Hematopoietic multipotent progenitor cell treated with erythropoietin and hydrocortisone succinate and interleukin-3 and kit ligand, for 15 days (in vitro differentiated cells): ENCODE measurements at places on chromosomes 12 and 14.

GRCh38 chr12:6784761-6785160, 4.6 kb upstream of the CD4 start:
- DNase-seq, result no peak

- DNase-seq, result no peak
Measured at GRCh38 chr12:121921066-121921465, 2.7 kb downstream of the CFAP251 start.

GRCh38 chr12:6386491-6386890, 2.5 kb downstream of the LTBR start:
- DNase-seq, result no peak

DNA sequence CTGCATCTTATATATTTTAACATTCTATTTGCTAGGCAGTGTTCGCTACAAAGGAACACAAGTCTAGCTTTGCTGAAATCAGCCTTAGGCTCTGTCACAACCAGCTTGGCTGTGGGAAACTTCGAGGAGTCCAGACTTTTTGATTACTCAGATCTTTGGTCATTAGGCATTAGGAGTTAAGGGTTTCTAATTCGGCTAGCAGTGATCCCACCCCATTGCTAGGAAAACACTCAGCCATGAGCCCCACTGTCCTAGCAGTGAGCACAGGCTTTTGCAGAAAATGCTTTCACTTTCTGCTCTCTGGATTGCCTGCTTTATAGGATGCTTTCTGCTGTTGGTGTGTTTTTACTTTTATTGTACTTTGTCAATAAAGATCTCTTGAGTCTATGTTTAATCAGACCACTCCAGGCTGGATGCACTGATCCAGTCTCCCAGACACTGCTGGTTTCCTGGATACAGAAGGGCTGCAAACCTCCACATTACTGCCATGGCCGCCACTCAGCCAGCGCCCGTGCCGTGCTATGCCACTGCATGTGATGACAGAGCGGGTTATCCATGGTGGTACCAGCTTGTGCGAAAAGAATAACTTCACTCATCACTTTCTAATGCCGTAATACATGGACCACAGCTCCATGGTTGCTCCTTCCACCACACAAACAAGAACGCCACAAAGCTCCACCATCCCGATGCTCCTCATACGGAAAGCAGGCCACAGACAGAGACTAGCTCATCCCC, 41.0 kb upstream of the PYGL start:
- no peak for DNase-seq

GRCh38 chr12:125214289-125214688, 149.1 kb downstream of the AACS start:
- no peak for DNase-seq

GRCh38 chr14:20904393-20905029, 13.3 kb downstream of the RNASE3 start:
- DNase-seq, result no peak

DNA sequence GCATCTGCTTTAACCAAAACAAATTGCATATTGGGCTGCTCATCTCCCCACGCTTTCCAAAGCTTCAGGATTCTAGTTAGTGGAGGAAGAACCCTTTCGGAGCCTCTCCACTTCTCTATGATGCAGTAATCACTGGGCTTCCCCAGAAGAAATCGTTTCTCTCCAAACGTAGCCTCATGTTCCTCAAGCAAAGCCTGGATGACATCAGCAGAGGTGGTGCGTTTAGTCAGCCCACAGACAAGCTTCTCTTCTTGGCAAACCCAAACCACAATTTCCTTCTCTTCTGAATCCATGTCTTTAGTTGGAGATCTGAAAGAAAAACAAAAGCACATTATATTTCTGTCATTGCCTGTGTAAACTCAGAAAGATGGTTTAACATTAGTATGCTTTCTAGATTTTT, 30.6 kb downstream of the RASSF9 start:
- no peak for DNase-seq

- DNase-seq, result no peak
Measured at GRCh38 chr12:78398750-78399149, 465.8 kb upstream of the SYT1 start.

GRCh38 chr12:110020956-110021355, 21.7 kb downstream of the ANKRD13A start:
- no peak for DNase-seq

DNA sequence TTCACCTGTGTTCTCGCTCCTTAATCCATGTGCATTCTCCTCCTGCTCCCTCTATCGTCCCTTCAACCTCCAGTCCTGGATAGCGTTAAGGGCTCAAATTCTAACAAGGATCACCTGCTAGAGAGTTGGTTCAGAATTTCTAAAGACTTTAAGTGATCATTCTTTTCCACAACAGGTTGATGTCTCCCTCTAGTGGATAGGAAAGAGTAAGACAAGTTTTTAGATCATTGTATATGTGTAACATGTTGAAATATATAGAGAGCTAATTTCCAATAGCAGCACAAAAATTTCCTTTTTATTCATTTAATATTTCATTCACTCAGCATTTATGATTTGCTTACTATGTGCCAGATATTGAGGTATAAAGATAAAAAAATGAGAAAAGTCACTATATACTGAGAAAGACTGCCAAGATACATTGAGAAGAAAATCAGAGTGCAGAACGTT, 9.3 kb upstream of the ESR2 start:
- peak; percentile 66 for DNase-seq

- DNase-seq, result no peak
Measured at GRCh38 chr12:110742096-110742717, 484 bp downstream of the PPP1CC start.

DNA sequence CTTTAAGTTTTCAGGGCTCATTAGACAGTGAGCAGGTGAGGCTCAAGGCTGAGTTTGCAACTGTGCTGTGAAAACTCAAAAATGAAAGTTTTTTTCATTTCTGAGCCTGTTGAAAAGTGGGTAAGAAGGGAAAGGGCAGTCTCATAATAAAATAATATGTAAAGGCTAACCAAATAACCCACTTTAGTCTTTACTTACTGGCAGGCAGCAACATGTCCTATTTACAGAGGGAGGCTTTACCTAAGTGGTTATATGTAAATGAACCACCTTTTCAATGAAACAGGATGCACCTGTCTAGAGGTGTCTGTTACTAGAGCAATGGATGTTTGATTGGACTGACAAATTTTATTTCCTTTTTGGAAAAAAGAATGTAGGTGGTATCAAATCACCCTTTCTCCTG, 158.0 kb downstream of the ETV6 start:
- DNase-seq, result no peak

DNA sequence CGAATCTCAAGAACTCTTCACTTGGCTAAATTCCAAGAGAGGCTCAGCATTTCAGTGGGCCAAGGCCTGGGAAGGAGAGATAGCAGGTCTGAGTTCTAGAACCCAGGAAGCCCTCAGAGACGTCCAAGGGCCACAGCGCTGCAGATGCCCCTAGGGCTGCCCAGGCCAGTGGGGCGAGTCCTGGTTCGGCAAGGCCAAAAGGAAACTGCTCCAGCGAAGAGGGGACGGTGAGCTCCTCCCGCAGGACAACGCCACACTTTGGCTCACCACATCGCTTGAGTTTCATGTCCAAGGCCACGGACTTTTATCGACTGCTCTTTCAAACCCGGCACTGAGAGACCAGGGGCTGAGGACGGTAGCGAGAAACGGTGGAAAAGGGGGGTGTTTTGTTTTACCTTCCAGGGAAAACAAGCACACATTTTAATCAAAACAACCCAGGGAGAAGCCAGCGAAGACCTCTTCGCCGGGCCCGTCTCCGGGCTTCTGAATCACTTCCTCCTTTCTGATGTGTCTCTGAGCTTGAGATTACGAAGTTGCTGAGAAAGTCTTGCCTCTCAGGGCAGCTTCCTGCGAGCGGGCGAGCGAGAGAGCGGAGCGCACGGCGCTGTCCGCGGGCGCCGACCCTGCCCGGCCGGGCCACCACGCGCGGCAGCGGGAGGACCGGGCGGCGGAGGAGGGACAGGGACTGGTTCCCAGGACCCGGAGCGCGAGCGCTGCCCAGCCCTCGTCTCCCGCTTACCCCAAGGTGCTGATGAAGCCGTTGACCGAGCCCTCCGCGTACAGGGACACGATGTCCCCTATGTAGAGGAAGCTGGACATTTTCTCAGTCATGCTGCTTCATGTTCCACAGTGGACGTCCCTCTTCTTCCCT, 808 bp downstream of the ITPR2 start:
- DNase-seq, result peak; percentile 88

- DNase-seq, result no peak
Measured at GRCh38 chr12:47746073-47746472, 12.6 kb downstream of the RAPGEF3 start.

DNA sequence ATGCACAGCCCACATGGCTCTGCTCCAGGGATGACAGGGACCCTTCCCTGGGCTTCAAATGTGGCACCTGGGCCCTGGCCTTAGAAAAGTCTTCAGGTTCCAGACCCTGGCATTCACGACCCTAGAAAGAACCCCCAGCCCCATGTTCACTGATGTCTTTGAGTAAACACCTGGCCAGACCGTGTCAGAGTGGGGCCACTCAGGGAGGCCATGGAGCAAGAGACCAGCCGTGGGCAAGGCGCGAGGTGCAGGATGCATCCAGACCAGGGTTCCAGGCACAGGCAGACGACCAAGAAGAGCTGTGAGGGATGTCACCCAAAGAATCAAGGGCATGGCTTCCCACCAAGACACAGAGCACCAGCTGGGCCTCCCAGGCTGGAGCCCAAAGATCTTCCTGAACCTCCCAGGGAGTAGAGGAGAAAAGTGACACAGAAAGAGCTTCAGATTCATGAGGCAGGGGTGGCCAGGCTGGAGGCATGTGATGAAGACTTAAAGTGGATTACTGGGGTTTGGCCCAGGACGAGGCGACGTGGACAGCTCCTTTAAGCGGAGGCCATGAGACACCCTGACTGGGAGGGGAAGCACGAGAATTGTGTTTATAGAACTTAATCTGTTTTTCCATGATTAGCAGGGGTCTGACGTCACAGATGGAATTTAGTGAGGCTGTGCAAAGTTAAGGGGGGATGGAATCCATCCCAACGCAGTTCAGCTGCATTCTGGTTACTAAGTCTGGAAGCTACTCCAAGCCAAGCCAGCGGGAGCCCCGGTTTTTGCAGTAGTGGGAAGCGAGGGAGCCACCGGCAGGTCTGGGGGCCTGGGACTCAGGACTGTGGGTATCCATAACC, 61.6 kb downstream of the ARL6IP4 start:
- no peak for DNase-seq

DNA sequence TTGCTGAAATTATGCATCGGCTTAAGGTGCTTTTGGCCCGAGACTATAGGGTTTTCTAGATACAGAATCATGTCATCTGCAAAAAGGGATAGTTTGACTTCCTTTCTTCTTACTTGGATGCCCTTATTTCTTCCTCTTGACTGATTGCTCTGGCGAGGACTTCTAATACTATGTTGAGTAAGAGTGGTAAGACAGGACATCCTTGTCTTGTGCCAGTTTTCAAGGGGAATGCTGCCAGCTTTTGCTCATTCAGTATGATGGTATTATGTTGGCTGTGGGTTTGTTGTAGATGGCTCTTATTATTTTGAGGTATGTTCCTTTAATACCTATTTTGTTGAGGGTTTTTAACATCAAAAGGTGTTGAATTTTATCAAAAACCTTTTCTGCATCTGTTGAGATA, 8.3 kb downstream of the BMAL2 start:
- DNase-seq, result no peak

DNA sequence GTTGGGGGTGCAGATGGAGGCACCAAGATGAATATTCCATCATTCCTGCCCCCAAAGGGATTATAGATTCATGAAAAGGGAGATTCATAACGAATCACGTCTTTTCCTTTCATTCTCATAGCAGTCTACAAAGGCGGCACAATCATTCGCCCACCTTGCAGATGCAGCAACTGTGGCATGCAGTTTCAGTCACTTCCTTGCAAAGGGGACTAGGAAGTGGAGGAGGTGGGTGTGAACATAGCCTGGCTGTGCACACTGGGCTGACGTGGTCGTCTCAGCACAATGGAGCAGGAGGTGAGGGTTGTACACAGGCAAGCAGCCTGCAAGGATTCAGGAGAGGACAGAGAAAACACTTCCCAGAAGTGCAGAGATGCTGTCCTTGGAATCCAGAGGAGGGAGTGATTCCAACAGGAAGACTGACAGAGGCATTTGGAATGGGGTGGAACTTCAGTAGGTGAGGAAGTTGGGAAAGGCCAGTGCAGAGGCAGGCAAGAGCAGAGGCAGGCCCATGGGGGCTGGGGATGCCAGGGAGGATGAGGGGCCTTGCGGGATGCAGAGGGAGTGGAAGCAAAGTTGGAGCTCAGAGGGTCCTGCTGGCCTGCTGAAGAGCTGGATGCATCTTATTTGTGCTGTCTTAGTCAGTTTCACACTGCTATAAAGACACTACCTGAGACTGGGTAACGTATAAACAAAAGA, 21.9 kb upstream of the PPP2R5C start:
- DNase-seq, result no peak

GRCh38 chr14:55814873-55815272, 234.9 kb downstream of the KTN1 start:
- no peak for DNase-seq

DNA sequence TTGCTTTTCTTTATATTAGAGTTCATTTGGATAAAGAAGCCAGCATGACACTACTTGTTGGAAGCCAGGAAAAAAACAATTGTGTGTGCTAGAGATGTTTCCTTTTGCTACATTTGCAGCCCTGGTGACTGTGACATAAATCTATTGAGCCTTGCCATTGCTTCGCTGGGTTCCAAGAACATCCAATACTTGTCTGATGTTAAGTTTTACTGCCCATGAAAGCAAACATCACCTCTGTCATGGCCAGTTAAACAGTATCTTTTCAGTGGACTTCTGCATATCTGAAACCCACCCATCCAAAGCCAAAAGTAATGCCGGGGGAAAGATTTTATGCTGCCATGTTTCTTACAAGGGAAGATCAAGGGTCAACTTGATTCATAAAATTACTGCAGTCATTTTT, 184.0 kb downstream of the MSRB3 start:
- DNase-seq, result no peak

- DNase-seq, result no peak
Measured at GRCh38 chr12:59401862-59402261, 194.0 kb upstream of the SLC16A7 start.

DNA sequence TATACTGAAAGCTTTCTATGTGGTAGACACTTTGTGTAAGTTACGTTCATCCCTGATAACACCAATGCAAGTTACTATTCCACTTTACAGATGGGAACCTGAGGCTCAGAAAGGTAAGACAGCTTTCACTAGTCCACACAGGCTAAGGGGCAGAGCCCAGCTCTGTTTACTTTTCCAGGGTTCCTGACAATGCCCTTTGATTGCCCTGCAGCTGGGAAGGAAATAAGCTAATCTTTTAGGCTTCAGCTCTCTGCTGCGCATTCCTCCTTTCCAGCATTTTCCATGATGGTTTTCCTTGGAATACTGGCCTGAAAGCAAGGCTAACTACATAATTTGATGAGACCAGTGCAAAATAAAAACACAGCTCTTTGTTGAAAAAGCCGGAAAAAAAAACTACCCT, 185.7 kb upstream of the BTG1 start:
- no peak for DNase-seq
